T-cell (primary cell): ENCODE measurements at places on chromosomes 7 and 10. TPM values are rescaled to one million over a fixed set of nuclear protein-coding genes. Genes with fewer than 3 reads are reported as not detected.
A peak's percentile ranks its signal among the peaks of the same experiment; 100 is the strongest.

DNA sequence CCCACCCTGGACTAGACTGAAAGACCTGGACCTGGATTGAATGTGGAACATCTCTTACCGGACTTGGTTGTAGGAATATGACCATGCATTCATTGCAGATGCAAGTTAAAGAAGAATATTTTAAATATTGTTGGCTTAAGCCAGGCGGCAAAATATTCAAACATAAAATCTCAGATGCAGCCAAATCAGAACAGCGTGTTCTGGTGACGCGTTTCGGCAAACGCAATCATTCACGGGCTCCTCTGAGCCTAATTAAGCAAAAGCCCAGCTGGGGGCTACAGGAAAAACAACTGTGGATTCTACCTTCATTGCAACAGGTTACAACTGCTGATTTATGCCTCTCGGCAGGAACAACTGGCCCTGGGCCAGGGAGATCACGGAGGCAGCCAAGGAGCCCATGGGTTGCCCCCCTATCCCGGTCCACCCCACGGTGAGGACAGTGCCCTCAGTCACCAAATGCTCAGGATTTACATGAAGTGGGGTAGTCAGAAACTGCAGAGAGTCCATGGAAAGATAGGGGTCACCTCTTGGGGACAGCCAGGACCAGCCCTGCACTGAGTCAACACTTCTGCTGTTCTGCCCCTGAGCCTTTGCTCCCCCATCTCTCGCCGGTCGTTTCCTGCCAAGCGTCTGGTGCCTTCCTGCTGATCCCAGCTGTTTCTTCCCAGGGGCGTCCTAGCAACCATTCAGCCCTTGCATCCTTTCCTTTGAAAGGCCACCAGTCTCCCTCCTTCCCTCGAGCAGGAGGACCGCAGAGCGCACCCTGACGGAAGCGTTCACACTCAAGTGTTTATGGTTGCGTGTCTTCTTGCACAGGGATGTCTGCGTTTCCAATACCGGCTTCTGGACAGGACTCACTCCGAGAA lies 64.4 kb upstream of the SFMBT2 start:
- DNase-seq = no peak

DNA sequence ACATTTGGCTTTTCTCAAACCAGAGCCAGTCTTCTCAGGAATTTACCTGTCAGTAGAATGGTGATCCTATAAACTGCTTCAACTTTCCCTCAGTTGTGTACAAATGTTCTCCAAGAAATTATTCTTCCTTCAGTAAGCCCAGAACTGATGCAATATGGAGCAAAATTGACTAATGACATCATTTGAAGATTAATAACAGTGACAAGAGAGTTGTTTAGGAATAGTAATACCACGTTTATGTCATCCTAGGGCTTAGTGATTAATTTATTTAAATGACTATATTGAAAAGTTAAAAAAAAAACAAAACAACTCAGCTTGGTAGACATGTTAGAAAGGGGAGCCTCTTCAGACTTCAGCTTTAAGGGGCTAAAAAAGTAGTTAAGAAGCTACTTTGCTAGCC lies 933.2 kb downstream of the GATA3 start:
- DNase-seq = no peak

GRCh38 chr7:94313926-94314325 lies 80.8 kb upstream of the COL1A2 start:
- no peak for DNase-seq

- no peak for DNase-seq
Measured at GRCh38 chr10:89389254-89389653, 3.2 kb upstream of the IFIT1 start.

- no peak for DNase-seq
Measured at GRCh38 chr7:42426163-42426562, 189.2 kb upstream of the GLI3 start.

GRCh38 chr7:114026486-114027089 lies 107.8 kb upstream of the PPP1R3A start:
- DNase-seq = peak; percentile 6

CHAT gene
- not detected for total RNA-seq

EPHB4 gene
- 7.8 TPM for total RNA-seq

ACBD7 gene
- total RNA-seq = 0.98 TPM

ASZ1 gene
- total RNA-seq = not detected

NPSR1 gene
- total RNA-seq = not detected
